SK-N-SH (cell line): ENCODE measurements at places on chromosomes 16 and 17. TPM values are rescaled to one million over a fixed set of nuclear protein-coding genes. Genes with fewer than 3 reads are reported as not detected.

Gene PLEKHM1
- polyA plus RNA-seq: 9.0 and 12.3 TPM in 2 replicates

Gene CSF3
- not detected in 2 replicates for polyA plus RNA-seq

Gene NPIPB13
- 1.9 and 5.3 TPM in 2 replicates for polyA plus RNA-seq

Gene SLC16A11
- polyA plus RNA-seq: 0.12 and 0.18 TPM in 2 replicates

Gene KRT27
- not detected in 2 replicates for polyA plus RNA-seq

Gene PDE6G
- 4.4 and 5.0 TPM in 2 replicates for polyA plus RNA-seq

Gene PDILT
- not detected in 2 replicates for polyA plus RNA-seq

Gene ALOXE3
- polyA plus RNA-seq: 0.13 and 0.46 TPM in 2 replicates

Gene KRTAP4-3
- polyA plus RNA-seq: not detected in 2 replicates

Gene SCNN1G
- not detected in 2 replicates for polyA plus RNA-seq

Gene SEPTIN12
- 0.07 TPM in 1 of 2 replicates, not detected in the other for polyA plus RNA-seq

Gene DYNLL2
- 27.0 and 27.4 TPM in 2 replicates for polyA plus RNA-seq

Gene PNMT
- polyA plus RNA-seq: 0.05 and 0.07 TPM in 2 replicates

Gene MSLN
- polyA plus RNA-seq: 0.02 and 0.19 TPM in 2 replicates

Gene MEIOC
- 1.2 and 1.3 TPM in 2 replicates for polyA plus RNA-seq

Gene TNFRSF12A
- polyA plus RNA-seq: 374 and 393 TPM in 2 replicates

Gene RNF222
- polyA plus RNA-seq: not detected in 2 replicates

Gene DNASE1L2
- polyA plus RNA-seq: 2.4 and 2.5 TPM in 2 replicates

Gene P2RX5
- polyA plus RNA-seq: 0.71 and 0.97 TPM in 2 replicates

Gene PMP22
- 63.0 and 82.5 TPM in 2 replicates for polyA plus RNA-seq

Gene CDK5R1
- 1.0 and 1.4 TPM in 2 replicates for polyA plus RNA-seq

Gene DPEP2
- not detected in 2 replicates for polyA plus RNA-seq

Gene NF1
- polyA plus RNA-seq: 19.6 and 27.6 TPM in 2 replicates

Gene CTRB1
- polyA plus RNA-seq: not detected in 2 replicates

Gene NHLRC4
- polyA plus RNA-seq: 0.69 and 0.70 TPM in 2 replicates
